ENCODE measurements at places on chromosomes 7 and 10.

GRCh38 chr7:99677648-99678045 lies 2.1 kb downstream of the CYP3A5 start:
- DNase-seq: no peak

- DNase-seq: no peak
Observed at GRCh38 chr10:114566064-114566463, 92.0 kb downstream of the ABLIM1 start.

DNA sequence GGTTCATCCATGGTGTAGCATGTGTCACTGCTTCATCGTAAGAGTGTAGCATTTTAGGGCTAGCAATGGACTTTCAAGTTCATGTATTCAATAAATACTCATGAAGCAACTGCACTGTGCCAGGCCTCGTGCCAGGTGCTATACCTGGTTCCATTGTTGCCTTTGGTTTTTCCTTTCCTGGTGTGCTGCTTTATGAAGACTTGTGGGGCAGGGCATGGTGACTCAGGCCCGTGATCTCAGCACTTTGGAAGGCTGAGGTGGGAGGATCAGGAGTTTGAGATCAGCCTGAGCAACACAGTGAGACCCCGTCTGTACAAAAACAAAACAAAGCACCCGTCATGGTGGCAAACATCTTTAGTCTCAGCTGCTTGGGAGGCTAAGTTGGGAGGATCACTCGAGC lies 2.2 kb upstream of the CPA4 start:
- DNase-seq: no peak

DNA sequence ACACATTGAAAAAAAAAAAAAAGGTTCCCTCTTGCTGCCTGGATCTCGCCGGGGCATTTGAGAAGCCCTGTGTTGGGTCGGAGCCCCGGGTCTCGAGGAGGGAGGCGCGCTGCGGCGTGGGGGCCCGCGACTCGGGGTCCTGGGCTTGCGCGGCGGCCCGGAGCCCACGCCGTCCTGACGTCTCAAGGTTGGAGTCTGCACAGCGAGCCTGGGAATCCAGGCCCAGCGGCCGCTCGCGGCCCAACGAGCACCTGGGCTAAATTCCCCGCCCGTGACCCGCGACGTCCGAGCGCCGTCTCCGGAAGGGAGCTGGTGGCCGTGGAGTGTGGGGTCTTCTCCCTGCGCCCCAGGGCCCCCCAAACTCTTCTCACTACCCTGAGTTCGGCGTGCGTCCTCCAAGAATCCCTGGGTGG lies 1.4 kb upstream of the CTBP2 start:
- no peak for DNase-seq

DNA sequence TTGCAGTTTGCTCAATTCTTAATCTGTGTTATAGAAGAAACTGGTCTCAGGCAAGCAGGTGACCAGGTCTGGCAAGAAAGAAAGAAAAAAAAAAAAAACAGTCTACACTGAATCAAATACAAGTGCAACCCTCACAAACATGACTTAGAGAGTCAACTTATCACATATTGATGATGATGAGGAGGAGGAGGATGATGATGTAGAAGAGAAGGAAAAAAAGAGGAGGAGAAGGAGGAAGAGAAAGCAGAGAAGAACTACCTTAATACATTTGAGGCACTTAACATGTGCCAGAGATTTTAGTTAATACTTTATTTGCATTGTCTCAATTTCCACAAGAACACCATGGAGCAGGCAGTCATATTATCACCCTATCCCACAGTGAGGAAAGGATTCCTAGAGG lies 91.5 kb downstream of the GLI3 start:
- no peak for DNase-seq

DNA sequence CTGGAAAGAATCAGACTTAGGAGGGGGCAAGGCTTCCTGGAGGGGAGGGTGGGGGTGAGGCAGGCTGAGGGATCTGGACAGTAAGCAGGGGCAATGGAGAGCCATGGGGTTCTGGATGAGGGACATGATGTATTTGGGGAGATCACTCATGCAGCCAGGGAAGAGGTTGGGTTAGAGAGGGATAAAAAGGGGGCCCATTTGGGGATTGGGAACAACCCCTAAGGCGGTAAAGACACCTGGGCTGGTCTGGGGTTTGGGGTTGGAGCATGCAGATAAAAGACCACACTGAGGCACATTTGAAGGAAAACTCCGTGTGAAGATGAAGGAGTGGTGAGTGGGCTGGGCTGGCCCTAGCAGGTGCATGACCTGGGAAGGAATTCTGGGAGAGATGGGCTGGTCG lies 30.8 kb downstream of the HIF1AN start:
- no peak for DNase-seq

- no peak for DNase-seq
Observed at GRCh38 chr10:23376229-23376655, 31.6 kb upstream of the C10orf67 start.
